Stimulated activated CD4-positive, alpha-beta T cell treated with anti-CD3 and anti-CD28 coated beads, TNF-alpha, amount 100 ng/mL, for 1 hour (primary cell): ENCODE measurements at places on chromosomes 1 and 21.

DNA sequence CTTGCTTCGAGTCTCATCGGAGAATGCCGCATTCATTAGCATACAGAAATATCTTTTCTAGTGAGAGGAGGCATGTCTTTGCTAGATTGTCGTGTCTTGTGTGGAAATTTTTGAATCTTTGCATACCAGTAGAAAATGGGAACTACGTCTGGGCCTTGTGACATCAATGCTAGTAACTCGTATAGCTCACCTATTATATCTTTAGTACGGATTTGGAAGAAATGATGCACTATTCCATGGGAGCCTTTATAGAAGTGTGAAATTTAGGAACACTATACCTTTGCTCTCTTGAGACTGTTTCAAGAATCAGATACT, 835 bp downstream of the UHMK1 start:
- DNase-seq = no peak

- DNase-seq = no peak
Measured at GRCh38 chr1:160887071-160887470, 2.1 kb upstream of the ITLN1 start.

DNA sequence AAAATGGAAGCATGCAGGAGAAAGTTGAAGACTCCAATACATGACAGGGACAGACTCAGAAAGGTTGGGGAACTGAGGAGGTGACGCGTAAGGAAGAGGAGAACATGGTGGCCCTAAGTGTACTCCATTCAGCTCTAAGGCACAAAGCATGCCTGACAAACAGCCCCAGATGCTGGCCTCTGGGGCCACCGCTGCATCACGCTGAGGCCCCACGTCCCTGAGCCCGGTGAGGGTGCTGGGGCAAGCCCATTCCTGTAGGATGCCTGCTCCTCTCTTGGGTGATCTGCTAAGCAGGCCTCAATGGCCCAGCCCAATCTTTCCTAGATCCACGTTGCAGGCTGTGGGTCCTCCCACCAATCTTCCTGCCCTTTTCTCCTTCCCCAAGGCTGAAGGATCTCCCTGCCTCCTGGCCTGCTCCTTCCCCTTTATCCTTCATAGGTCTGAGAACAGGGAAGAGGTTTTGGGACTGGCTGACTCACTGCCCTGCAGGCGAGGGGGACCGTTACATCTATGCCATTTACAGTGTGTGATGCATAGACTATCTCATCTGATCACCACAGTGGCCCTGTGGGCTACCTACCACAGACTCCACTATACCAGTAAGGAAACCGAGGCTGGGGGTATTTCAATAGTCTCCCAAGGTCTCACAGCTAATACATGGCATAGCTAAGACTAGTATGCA, 16.8 kb upstream of the NID1 start:
- no peak for DNase-seq

- DNase-seq = no peak
Measured at GRCh38 chr1:35173909-35174540, 18.9 kb downstream of the SFPQ start.

DNA sequence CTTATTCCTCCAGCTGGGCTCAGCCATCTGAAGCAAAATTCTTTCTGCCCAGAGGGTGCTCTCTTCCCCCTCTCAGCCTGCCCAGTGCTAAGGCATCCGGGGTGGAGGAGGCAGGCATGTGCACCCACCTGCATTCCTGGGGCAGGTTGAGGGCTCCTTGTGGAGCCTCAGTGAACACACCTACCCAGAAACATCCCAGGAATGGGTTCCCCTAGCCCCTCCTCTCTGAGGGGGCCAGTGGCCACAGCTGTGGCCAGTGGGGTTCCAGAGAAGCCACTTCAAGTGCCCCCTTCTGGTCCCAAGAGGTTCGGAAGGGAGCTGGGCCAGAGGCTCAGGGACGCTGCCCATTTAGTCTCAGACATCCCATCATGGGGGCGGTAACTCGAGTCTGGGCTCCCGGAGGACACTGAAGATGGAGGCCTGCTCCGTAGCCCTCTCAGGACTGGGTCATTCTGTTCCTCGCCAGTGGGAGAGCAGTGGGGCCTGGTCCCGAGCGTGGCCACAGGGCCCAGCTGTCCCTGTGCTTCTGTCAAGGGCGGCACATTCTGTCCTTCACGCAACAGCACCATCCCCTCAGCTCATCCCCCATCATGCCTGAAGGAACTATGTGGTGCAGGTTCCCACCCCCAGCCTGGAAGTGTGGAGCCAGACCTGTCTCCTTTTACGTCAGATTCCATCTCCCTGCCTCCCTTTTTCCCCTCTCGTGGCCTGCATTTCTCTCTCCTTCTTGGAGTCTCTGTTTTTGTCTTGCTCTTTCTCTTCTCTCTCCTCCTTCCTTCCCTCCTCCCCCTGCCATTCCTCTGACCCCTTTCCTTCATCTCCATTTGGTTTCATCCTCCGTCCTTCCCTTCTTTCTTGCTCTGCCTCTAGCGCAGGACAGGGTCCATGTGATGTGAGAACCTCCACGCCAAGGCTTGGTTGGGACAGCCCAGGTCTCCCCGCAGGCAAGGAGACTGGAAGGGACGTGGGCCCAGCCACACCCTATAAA, 49.6 kb upstream of the KDM4A start:
- DNase-seq = no peak

GRCh38 chr1:100361511-100362089, 9.3 kb downstream of the CDC14A start:
- no peak for DNase-seq

- peak; percentile 79 for DNase-seq
Measured at GRCh38 chr1:44213222-44214112, at the start of gene DMAP1. Gene DMAP1, plus strand, starts transcription at chr1:44213471. Its CDS starts 283 bp downstream, at chr1:44213754.

GRCh38 chr1:174131032-174131638, 28.2 kb upstream of the RABGAP1L start:
- DNase-seq = no peak

- no peak for DNase-seq
Measured at GRCh38 chr1:224662870-224663269, 46.8 kb downstream of the CNIH3 start.

- no peak for DNase-seq
Measured at GRCh38 chr1:35243691-35244090, 24.8 kb upstream of the ZMYM4 start.

DNA sequence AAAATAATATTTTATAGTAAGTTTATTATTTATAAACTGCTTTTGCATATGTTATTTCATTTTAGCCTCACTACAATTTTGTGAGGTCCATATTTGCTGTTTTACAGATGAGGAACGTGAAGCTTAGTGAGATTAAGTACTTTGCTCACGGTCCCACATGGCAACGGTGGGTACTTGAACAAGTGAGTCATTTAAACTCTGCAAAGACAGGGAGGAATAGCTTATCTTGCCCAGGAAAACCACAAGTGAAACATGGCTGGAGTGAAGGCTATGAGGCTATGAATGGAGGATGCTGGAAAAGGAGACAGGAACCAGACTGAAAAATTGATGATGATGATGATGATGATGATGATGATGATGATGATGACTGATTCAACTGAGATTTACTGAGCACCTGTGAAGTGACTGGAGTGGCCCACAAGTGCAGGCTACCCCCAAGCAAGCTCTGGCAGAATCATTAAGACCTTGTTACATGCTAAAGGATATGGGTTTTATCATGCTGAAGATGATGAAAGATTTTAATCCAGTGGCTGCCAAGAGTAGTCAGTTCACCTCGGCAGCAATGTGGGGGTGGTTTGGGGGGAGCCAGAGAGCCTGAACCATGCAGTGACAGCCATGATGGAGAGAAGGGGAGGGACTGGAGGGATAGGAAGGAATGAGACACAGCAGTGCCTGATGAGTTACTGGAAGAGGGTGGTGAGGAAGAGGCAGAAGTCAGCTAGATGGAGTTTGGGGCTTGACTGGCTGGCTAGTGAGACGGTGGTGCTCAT, 1.4 kb upstream of the ABCA4 start:
- DNase-seq = no peak

DNA sequence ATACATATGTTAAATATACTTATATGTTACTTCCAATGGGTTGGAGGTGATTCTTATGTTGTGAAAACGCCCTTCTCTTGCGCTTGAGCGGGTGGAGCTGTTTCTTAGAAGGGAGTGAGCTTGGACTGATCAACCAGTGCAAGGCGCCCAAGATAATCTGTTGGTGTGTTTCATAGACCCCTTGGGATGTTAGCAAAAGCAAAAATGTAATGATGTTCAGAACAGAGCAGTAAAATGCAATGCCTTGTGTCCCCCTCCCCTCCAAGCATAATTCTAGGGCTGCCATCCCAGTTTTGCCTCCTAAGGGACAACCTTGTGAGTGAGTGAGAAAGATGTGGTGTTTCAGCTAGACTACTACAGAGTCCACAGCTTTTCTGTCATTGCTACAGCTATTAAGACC, 6.2 kb upstream of the CD34 start:
- no peak for DNase-seq

DNA sequence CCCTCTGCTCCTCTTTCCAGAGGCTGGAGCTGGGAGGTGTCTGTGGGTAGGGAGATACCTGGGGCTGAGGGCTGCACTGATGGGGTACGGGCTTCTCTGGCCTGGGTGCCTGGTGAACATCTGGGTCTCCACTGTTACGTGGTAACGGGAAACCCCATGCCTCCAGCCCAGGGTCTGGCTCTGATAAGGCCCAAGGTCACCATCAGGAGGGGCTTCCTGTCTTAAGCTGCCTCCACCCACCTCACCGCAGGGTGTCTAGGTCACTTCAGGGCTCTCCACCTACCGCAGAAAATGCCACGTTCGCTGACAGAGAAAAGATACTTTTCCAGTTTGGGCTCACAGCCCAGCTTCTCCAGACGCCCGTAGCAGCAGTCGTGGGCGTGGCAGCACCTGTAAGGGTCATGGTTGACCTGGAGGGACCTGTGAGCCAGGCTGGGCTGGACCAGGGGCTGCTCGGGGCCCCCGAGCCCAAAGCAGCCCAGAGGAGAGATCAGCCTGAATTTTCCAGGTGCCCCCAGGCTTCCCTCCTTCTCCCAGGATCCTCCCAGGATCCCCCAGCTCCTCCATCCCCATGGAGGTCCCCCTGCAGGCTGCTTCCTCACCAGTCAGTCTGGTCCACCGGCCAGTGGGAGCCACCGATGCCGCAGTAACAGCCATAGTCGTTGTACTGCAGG, 1.3 kb downstream of the PLA2G2E start:
- no peak for DNase-seq

- no peak for DNase-seq
Measured at GRCh38 chr1:19512545-19512944, 27.2 kb upstream of the CAPZB start.

GRCh38 chr1:46423574-46424240, 29.6 kb downstream of the FAAH start:
- DNase-seq = no peak

DNA sequence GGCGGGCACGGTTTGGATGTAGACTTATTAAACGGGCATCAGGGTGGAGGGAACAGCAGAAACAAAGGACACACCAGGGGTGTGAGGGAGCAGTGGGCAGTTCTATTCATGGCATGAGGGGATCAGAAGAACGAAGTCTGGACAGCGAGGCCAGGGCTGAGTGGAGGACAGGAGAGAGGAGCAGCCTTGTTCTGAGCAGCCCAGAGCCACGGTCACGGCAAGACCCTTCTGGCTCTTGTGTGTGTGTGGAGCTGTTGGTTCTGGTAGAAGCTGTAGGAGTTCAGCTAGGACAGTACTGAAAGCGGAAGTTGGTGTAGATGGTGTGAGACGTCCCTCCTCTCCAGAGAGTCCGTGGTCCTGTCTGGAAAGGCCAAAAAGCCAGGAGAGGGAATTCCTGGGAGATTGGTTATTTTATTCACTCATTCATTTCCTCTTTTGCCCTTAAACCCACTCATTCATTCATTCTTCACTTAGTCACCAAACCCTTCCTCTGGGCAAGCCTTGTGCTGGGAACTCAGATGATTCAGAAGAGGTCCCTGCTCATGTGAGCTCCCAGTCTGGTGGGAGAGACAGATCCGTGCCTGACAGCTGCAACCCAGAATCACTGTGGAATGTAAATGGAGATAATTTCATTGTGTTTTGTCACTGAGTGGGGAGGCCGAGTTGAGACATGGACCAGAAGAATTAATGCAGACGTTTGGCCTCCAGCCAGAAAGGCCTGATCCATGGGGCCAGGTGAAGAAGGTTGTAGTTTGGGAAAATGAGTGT, 4.1 kb upstream of the ACOT11 start:
- DNase-seq = no peak

- no peak for DNase-seq
Measured at GRCh38 chr1:245716561-245716960, 561.8 kb downstream of the KIF26B start.

DNA sequence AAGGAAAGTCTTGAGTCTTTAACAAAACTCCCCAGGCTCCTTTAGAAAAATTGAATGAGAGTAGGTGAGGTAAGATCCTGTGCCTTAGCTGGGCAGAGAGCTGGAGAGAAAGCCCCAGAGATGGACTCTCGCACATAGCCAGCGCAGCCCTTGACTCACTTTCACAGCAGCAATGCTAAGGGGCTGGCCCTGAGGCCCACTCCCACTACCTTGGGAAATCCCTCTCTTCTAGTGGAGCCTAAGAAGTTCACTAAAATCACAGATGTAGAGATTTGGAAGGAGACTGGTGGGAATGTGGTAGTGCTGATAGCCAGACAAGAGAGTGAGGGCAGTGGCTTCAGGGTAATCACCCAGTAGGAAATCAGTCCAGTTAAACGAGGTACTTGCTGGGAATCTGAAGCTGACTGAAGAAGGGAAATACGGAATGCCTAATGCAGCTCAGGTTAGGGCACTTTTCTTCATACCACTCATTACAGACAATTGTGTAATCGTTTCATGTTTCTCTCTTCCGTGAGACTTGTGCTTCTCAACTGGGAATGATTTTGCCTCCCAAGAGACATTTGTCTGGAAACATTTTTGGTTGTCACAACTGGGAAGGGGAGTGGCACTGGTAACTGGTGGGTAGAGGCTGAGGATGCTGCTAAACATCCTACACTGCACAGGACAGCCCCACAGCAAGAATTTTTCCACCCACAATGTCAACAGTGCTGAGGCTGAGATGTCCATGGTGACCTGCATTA, 42.4 kb upstream of the LRRC8C start:
- no peak for DNase-seq

- no peak for DNase-seq
Measured at GRCh38 chr1:240508950-240509349, 103.0 kb downstream of the GREM2 start.
